ENCODE measurements at places on chromosomes 12 and 14.

DNA sequence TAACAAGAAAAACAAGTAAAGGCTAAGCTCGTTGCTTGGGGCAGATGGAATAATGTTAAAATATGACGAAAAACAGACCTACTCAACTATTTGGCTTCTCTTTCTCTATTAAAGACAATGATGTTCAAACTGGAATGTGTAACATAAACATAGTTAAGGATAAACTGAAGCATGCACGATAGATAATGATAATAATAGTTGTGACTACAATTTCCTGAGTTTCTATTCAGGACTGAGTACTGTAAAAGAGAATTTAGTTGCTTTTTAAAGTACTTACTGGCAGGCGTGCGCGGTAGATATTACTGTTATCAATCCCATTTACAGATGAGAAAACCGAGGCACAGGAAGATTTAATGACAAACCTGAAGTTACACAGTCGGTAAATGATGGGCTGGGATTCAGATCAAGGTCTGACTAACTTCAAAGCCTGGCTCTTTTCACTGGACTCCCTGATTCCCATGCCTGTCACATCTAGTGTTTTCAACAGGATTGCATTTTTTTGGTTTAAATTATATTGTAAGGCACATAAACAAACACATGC is 103.0 kb downstream of the CRADD start:
- ATAC-seq, result no peak

- ATAC-seq, result no peak
Measured at GRCh38 chr12:119721306-119721705, 53.4 kb downstream of the PRKAB1 start.

- ATAC-seq, result no peak
Measured at GRCh38 chr14:73762375-73762822, 48.2 kb upstream of the PNMA1 start.

- ATAC-seq, result no peak
Measured at GRCh38 chr14:26602902-26603301, 5.1 kb upstream of the NOVA1 start.

GRCh38 chr12:49954863-49955830 is 4.6 kb downstream of the AQP2 start:
- ATAC-seq, result no peak

- no peak for ATAC-seq
Measured at GRCh38 chr14:74548881-74549280, 55.3 kb downstream of the ISCA2 start.

- ATAC-seq, result no peak
Measured at GRCh38 chr12:97358361-97358760, 104.2 kb upstream of the RMST start.

- peak; percentile 68 for ATAC-seq
Measured at GRCh38 chr14:74620497-74620921, 8.5 kb upstream of the LTBP2 start.

DNA sequence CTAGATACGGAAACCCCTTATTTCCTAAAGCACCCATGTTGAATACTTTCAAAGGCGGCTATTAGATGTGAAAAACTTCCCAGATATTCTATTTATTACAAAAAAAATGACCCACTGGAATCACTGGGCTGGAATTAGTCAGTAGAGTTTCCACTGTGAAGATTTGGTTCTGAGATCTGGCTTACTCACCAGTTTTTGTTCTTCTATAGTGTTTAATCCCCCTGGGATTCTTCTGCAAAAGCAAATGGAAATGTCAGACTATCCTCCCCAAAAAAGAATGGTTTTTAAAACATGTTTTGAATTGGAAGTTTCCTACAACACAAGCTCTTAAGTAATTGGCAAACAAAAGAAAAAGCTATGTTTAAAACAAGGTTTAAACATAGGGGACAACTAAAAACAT is 166.4 kb downstream of the STXBP6 start:
- ATAC-seq, result no peak

GRCh38 chr14:36293824-36294223 is 26.6 kb downstream of the MBIP start:
- no peak for ATAC-seq

GRCh38 chr14:97267509-97267908 is 470.3 kb downstream of the VRK1 start:
- no peak for ATAC-seq

DNA sequence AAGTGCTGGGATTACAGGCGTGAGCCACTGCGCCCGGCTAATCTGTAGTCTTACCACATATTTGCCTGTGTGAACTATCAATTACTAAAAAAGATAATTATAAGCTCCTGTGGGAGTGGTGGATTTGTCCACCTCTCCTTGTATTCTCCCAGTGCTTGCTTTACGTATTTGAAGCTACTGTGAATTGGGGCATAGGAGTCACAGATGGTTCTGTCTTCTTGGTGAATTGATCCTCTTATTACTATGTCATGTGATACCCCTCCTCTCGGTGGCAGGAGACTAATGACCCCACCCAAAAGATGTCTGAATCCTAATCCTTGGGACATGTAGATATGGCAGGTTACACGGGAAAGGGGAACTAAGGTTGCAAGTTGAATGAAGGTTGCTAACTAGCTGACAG is 11.8 kb downstream of the GPR132 start:
- no peak for ATAC-seq

DNA sequence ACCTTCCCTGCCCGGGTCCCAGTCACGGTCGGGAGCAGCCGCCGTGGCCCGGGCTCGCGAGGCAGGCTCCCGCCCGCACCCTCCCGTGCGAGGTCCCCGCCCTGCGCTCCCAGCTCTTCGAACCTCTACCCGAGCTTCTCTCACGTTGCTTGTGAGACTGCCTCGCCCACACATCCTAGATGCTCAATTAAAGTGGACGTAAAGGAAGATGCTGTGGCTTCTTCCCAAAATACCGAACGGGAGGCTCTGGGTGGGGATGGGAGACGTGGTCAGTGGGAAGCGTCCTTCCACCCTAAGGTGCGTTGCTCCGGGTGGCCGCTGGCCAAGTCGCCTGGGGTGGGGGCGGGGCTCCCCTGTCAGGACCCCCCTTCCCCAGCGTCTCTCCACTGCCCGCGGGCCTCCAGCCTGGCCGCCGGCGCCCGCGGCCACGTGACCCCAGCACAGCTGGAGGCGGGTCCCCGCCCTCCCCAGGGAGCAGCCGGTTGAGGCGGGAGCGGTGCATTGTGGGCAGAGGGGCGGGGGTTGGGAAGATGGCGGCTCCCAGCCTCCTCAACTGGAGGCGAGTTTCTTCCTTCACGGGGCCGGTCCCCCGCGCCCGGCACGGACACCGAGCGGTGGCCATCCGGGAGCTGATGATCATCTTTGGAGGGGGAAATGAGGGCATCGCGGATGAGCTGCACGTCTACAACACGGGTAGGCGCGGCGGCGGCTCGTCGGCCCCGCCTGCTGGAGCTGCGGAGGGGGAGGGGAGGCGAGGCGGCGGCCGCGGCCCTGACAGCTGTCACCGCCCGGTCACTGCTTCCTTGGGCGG is at the start of gene HCFC2:
HCFC2 (plus strand) TSS at position 501 of the 811 bp plus-strand sequence; CDS start at position 531, 30 bp downstream.
- peak; percentile 97 for ATAC-seq

- no peak for ATAC-seq
Measured at GRCh38 chr14:92657457-92658142, 90.8 kb downstream of the LGMN start.

GRCh38 chr12:112537710-112538396 is 119.1 kb downstream of the PTPN11 start:
- ATAC-seq, result no peak

GRCh38 chr14:102088012-102088792 is 1.4 kb upstream of the HSP90AA1 start:
- peak; percentile 11 for ATAC-seq

DNA sequence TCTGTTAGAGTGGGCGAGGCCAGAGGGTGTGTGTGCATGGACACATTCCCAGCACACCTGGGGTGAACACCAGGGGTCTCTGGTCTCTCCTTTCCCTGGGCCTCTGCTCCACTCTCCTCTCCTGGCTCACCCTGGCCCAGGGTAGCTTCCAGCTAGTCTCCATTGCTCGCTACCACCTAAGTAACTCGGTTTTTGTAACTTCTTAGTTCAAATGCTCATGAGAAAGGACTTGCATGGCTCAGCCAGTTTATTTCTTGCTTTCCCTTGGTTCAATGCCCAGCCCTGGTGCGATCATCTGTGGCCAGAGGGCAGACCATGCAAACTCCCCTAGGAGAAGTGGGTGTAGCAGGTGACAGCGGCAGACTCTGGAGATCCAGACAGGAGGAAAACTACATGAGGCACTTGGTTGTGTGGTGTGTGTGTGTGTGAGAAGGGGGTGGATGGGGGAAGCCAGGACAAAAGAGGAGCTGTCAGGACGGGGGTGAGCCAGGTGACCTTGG is 8.9 kb upstream of the ACVR1B start:
- no peak for ATAC-seq

GRCh38 chr12:58616618-58617017 is 303.7 kb downstream of the LRIG3 start:
- ATAC-seq, result no peak

- ATAC-seq, result no peak
Measured at GRCh38 chr12:122523846-122524718, 2.7 kb downstream of the RSRC2 start.

DNA sequence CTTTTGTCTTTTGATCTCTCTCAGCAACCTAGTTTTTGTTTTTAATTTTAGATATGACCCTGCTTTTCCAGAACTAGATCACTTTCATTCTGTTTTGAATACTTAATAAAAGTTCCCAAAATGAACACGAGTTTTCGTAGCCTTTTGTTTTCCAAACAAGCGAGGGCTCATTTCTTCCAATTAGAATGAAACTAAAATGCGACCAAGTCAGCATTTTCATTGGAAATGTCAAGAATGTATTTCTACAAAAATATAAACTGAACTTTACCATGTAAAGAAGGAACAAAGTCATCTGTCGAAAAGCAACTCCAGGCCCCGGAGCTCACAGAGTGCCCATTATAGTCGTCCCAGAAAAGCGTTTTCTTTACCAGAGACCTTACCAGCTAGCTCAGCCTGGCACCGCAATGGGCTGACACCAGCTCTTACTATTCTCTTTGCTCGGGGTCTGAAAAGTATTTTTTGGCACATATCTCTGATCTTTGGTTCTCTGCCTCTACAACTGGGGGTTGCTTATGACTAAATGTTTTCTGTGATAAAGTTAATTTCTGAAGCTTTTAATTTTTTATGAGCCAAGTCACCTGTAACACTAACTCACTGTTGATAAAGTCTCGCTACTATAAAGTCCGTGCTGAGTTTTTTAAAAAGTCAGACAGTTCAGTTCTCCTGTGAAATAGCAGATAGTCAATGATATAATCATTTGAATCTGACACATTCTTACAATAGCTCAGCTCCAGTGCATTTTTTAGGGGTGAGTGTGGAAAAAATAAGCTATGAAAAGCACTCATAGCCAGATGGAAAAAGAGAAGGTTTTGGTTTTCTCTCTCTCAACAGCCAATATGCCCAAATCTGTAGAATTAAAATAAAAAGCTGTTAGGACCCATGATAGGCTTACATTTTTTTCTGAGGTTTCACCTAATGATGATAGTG is 43.4 kb downstream of the SAMD4A start:
- ATAC-seq, result no peak

GRCh38 chr14:61196792-61197191 is 84.3 kb downstream of the TMEM30B start:
- no peak for ATAC-seq

DNA sequence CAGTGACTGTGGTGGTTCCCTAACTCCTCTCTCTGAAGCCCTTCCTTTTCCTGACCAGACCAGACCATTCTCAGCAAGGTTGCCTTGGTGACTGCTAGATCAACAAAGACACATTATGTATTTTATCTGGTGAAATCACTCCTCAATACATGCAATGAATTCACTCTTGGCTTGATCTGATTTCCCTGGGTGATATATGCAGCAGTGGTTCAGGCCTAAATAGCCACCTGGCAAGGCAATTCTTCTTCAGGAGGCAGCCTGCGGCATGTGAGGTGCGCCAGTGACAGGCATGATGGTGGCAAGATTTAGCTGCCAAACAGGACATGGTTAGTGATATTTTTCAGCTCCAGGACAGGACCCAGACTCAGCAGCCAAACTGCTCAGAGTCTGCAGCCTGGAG is 350.3 kb upstream of the CCDC196 start:
- ATAC-seq, result no peak

DNA sequence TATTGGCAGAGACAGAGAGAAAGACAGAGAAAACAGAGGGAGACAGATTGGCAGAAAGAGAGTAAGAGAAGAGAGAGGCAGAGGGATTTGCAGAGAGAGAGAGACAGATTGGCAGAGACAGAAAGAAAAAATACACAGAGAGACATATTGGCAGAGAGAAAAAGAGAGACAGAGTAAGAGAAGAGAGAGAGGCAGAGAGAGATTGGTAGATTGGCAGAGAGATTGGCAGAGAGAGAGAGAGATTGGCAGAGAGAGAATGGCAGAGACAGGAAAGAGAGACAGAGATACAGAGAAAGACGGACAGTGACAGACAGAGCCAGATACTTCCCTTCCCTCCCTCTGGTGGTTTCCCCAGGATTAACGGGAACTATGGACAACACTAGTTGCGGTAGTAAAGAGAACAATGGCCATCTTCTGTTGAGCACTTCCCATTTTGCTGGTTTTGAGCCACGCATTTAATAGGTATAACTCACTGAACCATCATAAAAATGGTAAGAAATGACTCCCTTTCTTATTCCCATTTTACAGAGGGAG is 2.6 kb upstream of the NOS1 start:
- ATAC-seq, result no peak

DNA sequence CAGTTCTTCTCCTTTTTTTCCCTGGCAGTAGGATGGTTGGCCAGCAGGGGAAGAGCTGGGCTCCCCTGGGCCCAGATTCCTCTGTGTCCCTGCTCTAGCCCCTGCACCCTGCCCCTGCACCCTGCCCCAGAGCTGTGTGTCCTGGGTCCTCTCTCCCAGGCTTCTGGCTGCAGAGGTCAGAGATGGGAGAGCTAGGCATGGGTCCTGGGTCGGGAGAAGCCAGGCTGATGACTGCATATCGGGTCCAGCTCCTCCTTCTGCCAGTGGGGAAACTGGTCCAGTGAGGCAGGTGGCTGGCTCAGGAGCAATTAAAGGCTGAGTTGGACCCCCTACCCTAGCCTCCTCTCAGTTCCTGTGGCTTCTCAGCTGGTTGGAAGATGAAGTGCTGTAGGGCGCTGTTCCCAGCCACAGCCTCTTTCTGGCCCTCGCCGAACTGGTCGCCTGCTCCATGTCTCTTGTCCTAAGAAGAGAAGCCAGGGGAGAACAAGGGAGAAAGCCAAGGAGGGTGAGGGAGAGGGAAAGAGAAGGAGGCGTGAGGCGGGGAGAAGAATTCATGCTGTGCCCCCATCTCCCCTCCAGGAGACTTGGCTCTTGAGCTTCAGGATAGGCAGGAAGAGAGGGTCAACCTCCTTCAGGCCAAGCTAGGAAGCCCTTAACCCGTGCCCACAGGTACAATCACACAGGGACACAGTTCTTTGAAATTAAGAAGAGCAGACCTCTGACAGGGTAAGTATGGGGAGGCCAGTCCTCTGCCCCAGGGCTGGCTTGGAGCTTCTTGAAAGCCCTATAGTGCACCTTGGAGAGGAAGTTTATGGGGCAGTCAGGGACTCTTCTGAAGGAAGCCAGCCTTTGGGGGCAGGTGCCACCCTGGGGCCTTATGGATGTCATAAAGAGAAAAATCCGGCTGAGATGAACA is 9.5 kb downstream of the VASH1 start:
- ATAC-seq, result no peak

DNA sequence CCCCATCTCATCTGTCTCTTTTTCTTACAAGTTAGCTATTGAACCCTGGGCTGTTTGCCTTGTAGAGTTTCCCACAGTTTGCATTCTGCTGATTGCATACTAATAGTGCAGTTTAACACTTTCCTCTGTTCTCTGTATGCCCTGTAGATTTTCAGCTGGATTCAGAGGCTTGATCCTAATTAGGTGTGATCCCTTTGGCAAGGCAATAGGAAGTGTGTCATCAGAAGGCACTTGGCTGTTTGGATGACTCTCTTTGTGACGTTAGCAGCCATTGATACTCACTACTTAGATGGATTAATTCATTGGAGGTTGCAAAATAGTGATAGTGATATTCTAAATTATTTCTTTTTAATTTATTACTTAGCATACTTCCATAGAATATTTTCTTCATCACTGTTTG is 33.6 kb downstream of the FUT8 start:
- no peak for ATAC-seq

All from activated CD4-positive, CD25-positive, alpha-beta regulatory T cell treated with anti-CD3 and anti-CD28 coated beads, Interleukin-2, amount 50 U/mL, for 24 hours (primary cell).